Stimulated activated CD4-positive, alpha-beta T cell treated with anti-CD3 and anti-CD28 coated beads, Interleukin-2, amount 100 ng/mL, for 24 hours (primary cell): ENCODE measurements at places on chromosomes 1 and 21.
A peak's percentile ranks its signal among the peaks of the same experiment; 100 is the strongest.

DNA sequence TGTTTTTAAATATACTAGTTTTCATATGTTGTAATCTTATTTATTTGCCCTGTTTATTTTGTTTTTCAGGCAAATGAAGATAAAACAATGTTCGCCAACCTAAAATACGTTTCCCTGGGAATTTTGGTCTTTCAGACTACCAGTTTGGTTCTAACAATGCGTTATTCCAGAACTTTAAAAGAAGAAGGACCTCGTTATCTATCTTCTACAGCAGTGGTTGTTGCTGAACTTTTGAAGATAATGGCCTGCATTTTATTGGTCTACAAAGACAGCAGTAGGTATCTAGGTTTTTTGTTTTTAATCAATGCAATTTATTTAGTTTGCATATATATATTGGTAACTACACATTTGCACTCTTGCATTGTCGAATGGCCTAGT lies 23.7 kb downstream of the SLC35A3 start:
- no peak for DNase-seq

GRCh38 chr1:18948048-18948912 lies 8.2 kb downstream of the IFFO2 start:
- peak; percentile 65 for DNase-seq

- peak; percentile 34 for DNase-seq
These were observed 694 bp downstream of the TMEM167B start for GRCh38 chr1:109091078-109091838.

GRCh38 chr1:195723796-195724194 lies 884.4 kb downstream of the KCNT2 start:
- DNase-seq, result no peak

- DNase-seq, result no peak
These were observed 50.1 kb downstream of the SSBP3 start for GRCh38 chr1:54355931-54356679.

GRCh38 chr1:9444532-9444931 lies 94.7 kb upstream of the SLC25A33 start:
- no peak for DNase-seq

GRCh38 chr21:23401278-23401677 lies 2206.0 kb downstream of the MRPL39 start:
- DNase-seq, result no peak

GRCh38 chr1:228004331-228004855 lies 2.4 kb upstream of the WNT3A start:
- DNase-seq, result no peak

- DNase-seq, result peak; percentile 96
These were observed 61.4 kb downstream of the ACBD3 start for GRCh38 chr1:226125097-226125630.

- DNase-seq, result no peak
These were observed 43.4 kb downstream of the NUF2 start for GRCh38 chr1:163365186-163365585.

GRCh38 chr1:55322842-55323241 lies 107.7 kb upstream of the USP24 start:
- no peak for DNase-seq

- DNase-seq, result no peak
These were observed 11.9 kb upstream of the CLDN8 start for GRCh38 chr21:30227633-30228404.

DNA sequence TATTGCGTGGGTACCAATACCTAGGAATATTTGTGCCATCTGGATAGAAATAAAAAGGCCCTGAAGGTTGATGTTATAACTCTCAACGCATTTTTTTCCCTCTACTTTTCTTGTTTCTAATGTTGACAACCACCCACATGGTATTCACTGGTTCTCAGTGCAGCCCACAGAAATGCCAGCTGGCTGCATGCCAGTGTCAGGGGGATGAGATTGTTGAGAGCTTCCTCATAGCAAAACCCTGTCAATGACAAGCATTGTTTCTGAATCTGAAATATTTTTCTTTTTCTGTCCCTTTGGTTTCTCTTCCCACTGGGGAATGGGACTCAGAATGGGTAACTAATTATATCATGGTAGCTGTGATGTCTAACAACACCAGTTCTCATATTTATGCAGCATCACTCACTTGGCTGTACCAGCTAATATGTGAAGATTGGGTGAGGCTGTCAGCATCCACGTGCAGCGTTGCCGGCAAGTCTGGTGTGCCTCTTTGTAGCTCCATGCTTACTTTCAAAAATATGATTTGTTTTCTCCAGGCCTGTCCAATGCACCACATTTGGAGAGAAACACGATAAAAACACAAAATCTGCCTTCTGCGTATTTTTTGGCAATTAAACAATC lies 284.6 kb downstream of the PTBP2 start:
- DNase-seq, result no peak

DNA sequence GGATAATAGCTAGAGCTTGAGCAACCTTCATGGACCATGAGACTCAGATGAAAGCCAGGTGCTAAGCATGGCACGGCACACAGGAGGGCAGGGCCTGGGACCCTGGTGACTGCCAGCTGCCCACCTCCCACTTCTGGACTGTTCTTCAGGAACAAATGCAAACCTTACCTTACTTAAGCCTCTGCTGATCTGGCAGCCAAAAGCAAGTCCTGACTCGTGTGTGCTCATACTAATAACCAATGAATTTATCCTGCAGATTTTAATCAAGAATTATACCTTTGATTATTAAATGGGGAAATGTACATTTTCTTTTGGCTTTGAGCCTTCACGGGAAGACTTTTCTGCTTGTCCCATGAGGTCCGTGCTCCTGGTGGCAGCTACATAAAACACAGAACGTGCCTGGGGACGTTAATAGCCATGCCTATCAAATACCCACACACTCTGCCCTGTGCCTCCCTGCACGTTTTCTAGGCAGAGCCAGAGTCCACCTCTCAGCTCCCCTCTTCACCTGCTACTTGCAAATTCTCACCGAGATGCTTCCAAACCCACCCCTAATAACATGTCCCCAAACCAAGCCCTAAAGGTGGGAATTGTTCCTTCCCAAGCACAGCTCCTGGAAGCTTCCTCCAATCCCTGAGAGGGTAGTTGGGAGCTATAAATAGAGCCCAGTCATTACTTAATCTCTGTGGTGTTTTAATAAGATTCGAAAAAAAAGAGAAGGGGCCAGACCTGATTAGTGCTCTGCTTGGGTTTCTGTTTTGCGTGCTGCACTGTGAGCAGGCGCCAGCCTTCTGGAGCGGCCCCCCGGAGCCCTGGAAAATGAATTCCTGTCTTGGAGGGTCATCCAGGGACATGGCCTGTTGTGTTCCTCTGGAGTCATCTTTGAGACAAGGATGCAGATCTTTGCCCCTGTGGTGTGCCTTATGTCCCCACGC lies 33.5 kb downstream of the SLC1A7 start:
- no peak for DNase-seq

GRCh38 chr1:115219927-115220326 lies 118.1 kb downstream of the NGF start:
- DNase-seq, result no peak

DNA sequence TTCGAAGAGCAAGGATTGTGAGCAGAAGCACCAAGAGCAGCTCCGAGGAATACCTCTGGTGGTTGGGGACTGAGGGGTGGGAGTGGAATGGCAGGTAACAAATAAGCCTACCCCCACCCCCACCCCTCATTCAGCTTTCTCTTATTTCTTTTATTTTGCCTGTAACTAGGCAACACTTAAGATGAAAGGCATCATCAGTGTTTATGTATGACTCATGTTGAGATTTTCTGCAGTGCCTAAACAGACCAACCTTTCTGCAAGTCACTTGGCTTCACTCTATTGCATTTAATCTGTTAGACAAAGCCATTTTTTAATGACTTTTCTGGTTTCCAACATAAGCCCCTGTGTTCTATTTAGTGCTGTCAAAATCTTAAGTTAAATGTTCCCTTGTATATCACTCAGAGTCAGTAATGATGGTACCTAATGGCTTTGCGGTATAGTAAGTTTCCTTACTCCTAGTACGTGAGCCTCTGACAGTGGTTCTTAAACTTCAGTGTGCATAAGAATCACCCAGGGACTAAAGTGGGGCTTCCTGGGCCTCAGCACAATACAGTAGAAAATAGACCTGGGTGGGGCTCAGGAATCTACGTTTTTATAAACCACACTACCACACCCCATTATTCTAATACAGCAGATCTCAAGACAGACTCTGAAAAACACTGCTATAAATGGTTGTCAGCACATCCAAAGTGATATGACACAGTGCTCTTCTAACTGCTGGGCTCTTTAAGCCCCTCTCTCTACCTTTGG lies 19.9 kb downstream of the CASQ2 start:
- no peak for DNase-seq

DNA sequence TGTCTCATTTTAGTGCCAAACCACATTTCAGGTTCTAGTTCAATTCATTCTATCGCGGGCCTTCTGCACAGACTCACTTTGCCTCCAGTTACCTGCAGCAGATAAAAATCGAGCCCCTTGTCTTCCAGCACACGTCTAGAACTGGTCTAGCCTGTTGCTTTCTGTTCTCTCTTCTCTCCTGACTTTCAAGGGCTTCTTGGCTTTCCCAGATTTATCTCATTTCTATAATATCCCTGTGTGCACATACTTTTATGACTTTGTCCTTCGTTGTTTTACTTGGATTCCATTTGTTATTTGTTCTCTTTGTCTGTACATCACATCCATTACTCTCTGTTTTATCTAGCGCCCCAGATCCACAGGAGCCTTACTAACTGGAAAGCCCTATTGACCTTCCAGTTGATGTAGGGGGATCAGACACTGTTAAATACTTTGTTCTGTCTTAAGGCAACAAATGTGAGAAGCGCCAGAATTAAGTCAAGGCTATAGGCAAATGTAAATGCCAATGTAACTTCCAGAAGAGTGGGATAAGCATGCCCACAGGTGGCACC lies 284.5 kb upstream of the ADGRL4 start:
- DNase-seq, result no peak

GRCh38 chr1:174724219-174724618 lies 275.5 kb upstream of the CACYBP start:
- no peak for DNase-seq

GRCh38 chr1:208942394-208943130 lies 641.0 kb upstream of the CAMK1G start:
- DNase-seq, result no peak

- DNase-seq, result no peak
These were observed 251.9 kb downstream of the DPYD start for GRCh38 chr1:97668945-97669344.

DNA sequence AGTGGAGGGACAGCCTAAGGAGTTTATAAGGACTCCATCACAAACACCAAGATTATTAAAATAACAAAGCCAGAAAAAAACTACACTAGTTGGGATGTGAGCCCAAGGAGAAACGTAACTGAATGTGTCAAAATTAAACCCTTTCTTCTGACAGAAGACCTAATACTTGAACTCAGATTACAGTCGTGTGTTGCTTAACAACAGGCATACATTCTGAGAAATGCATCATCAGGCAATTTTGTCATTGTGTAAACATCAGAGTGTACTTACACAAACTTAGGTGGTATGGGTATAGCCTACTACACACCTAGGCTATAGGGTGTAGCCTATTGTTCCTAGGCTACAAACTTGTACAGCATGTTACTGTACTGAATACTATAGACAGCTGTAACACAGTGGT lies 23.4 kb downstream of the DSTYK start:
- DNase-seq, result no peak

GRCh38 chr1:90831910-90832309 lies 114.8 kb upstream of the BARHL2 start:
- DNase-seq, result no peak

DNA sequence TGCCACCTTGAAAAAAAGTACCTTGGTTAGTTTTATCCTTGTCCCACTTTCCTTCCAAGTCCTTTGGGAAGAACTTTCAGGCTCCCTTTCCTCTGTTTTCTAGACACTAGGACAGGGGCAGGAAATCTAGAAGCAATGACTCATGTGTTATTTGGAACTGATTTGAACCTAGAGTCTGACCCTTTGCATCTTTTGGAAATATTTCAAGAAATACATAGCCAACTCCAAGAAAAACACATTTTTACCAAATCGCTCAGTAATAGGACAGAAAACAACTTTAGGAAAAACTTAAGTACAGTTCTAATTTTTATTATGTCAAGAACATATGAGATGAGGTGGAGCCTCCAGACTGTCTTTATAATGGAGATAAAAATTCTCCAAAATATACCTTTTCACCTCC lies 292.4 kb downstream of the PTBP2 start:
- no peak for DNase-seq

DNA sequence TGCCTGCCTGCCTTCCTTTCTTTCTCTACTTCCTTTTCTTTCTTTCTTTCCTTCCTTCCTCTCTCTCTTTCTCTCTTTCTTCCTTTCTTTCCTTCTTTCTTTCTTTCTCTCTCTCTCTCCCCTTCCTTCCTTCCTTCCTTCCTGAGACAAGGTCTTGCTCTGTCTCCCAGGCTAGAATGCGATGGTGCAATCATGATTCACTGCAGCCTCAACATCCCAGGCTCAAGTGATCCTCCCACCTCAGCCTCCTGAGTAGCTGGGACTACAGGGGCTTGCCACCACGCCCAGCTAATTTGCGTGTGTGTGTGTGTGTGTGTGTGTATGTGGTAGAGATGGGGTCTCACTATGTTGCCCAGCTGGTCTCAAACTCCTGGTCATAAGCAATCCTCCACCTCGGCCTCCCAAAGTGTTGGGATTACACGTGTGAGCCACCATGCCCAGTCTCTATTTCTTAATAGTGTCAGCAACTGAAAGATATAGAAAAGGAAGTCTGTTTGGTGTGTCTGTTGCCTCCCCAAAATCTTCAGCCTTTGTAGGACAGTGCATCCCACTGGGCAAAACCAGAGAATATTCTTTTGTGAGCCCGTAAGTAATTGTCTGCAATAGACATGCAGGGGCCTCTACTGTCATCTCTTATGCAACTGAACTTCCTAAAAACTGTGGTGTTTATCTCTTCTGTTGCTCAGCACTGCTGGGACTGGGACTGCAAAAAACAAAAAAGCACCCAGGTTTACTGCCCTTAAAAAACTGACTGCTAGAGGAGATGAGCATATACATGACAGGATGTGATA lies 20.9 kb upstream of the RAB4A start:
- DNase-seq, result no peak

DNA sequence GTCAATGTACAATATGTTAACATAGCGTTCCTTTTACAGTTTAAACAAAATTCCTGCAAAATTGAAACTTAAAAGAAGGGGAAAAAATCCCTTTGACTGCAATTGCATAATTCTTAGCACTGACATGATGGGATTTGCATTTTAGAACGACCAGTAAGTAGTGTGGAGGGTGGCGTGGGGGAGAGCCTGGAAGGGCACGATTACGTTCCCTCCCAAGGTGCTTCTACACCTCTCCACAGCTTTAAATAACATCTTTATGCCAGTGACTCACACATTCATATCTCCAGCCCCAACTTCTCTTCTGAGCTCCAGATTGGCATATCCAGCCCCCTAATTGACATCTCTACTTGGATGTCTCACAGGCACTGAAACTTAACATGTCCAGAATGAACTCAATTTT lies 64.3 kb downstream of the OLFML3 start:
- no peak for DNase-seq

DNA sequence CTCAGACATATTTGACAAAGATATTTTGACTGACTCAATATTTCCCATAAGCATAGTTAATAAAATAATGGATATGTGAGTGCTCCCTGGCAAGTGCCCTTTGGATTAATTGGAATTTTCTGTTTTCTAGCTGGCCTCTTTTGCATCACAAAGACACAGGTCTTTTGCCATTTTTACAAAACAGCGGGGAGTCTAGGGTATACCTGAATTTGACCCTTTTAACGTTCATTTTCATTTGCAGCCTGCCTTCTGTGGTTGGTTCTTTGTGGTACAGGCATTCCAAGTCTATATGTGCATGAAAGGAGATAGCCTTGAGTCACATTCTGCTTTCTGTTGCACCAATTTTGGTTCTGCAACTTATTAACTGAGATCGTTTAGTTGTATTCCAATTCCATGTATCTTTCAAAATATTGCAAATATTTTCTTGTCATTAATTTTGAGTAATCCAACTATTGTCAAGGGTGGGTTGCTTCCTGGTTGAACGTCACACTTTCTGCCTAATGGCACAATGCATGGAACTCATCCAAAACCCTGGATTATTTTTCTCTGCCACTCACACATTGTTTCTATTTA lies 171.7 kb downstream of the CRB1 start:
- no peak for DNase-seq
